LHCN-M2 (cell line): ENCODE measurements at places on chromosomes 11 and 22.
A peak's percentile ranks its signal among the peaks of the same experiment; 100 is the strongest.

DNA sequence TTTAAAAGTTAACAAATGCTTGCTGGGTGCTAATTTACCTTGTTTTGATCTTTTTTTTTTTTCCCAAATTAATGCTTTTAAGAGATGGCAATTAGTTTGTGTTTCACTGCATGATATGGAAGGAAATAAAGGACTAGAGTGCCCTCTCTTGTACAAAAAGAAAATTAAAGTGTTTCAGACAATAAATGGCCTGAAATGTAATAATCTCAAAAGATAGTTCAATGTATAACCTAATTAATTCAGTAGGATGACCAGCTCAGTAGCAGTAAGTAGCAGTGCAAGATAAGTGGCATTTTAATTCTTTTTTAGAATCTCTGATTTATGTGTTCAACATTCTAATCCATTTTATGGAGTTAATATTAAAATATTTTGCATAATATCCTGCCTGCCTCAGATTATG lies 39.9 kb upstream of the MYO18B start:
- peak; percentile 31 for DNase-seq

- no peak for DNase-seq
These were observed 583.7 kb upstream of the B3GAT1 start for GRCh38 chr11:134995741-134996140.

GRCh38 chr11:121763526-121763925 lies 310.8 kb upstream of the SORL1-AS1 start:
- DNase-seq = no peak

DNA sequence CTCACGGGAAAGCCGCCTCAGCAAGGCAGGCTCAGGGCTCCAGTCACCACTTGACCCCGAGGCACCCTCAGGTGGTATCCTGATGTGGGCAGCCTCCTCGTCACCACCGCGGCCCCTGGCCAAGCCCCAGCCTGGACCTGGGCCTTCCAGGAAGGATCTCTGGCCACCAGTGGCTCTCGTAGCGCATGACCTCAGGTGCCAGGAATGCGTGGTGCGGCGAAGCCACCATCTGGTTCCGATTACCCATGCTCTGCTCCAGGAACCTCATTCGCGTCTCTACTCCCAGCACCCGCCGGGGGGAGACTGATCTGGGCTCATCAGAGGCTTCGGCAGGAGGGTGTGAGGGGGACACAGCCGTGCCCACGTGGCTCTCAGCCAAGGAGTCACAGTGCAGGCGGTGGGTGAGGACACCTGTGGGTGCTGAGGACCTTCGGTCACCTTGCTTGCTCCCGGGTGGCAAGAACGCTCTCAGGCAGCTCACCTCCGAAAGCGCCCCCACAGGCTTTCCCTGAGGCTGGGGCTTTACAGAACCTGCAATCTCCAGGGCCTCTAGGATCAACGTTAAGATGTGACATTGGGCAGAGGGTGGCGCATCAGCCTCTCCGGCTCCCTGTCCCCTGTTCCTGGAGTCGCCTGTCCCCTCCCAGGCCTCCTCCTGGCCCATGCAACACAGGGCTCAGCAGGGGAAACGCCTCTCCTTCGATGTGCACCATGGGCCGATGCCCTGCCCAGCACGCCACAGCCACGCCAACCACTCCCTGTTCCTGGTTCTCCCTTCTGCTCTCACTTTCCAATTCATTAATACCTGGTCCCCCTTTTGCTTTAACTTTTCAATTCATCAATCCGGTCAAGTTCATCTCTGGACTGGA lies 39.0 kb downstream of the TBX1 start:
- no peak for DNase-seq

- no peak for DNase-seq
These were observed 7.2 kb upstream of the CD81 start for GRCh38 chr11:2369896-2370295.

- DNase-seq = no peak
These were observed 8.3 kb downstream of the FDX1 start for GRCh38 chr11:110438017-110438416.

GRCh38 chr11:120173019-120173705 lies 35.2 kb upstream of the TRIM29 start:
- DNase-seq = no peak

GRCh38 chr11:21634491-21634890 lies 558.4 kb upstream of the ANO5 start:
- no peak for DNase-seq
